ENCODE measurements at places on chromosomes 6 and 20. TPM values are rescaled to one million over a fixed set of nuclear protein-coding genes. Genes with fewer than 3 reads are reported as not detected.

GRCh38 chr20:62924442-62925075, 1.7 kb downstream of the DIDO1 start:
- peak; percentile 34 for DNase-seq

- no peak for DNase-seq
These were observed 13.1 kb downstream of the PRDM1 start for GRCh38 chr6:106099235-106099537.

DNA sequence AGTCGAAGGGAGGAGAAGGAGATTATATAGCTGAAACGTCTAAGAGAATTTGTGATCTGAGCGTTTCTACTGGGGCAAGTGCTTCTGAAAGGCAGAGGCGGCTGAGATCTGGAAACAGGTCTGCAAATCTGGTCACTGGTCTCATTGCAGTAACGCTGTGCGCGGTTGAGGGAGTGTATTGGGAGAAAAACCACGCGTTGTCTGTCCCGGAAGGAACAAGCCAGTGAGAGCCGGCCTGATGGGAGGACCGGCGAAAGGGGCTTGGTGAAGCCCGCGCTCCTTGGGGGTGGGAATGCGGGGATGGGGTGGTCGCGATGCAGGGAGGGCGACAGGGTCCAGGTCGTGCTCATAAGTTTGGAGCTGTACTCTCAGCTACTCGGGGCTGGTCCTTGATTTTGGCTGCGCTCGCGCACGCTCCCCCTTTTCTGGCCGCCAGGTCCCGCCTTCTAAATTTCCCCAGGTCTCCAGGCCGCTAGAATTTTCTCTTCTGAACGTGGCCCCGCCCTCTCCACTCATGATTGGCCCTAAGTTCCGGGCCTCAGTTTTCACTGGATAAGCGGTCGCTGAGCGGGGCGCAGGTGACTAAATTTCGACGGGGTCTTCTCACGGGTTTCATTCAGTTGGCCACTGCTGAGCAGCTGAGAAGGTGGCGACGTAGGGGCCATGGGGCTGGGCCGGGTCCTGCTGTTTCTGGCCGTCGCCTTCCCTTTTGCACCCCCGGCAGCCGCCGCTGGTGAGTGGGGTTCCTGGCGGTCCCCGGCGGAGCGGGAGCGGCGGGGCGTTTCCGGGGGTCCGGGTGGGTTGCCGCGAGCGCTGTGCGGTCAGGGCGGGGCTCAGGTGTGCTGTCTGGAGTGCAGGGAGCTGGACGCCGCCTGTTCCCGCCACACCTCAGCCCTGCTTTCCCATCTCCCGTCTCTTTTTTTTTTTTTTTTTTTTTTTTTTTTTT, at the start of gene MICB:
TSS of gene MICB (plus strand) at position 615 of the 946 bp plus-strand sequence. CDS start at position 664, 49 bp downstream.
- DNase-seq, result peak; percentile 68

- peak; percentile 95 for DNase-seq
These were observed 326.6 kb downstream of the COL12A1 start for GRCh38 chr6:74879234-74879633.

- DNase-seq, result peak; percentile 35
These were observed 34.9 kb upstream of the THBS2 start for GRCh38 chr6:169288591-169288990.

GRCh38 chr20:24968278-24968800, 19.3 kb downstream of the CST7 start:
- DNase-seq, result no peak

- no peak for DNase-seq
These were observed 15.8 kb downstream of the MAN1A1 start for GRCh38 chr6:119333707-119334295.

GRCh38 chr6:139877828-139878405, 503.5 kb upstream of the CITED2 start:
- DNase-seq, result no peak

DNA sequence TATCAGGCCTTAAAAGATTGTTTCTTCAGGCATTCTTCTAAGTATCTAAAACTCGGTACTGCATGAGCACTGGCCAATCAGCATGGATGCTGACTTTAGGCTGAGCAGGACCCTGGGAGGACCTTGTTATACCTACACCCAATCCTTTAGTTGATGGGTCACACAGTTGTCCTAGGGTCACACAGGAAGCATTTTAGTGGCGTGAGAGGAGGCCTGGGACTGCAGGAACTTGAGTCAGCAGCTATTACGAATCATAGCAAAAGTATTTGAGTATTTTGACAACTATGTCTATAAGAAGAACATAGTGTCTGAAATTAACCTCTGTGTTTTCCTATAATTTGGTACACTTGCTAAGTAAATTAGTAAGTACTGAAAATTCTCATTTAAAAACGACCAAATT, 741.4 kb downstream of the HACE1 start:
- DNase-seq, result no peak

DNA sequence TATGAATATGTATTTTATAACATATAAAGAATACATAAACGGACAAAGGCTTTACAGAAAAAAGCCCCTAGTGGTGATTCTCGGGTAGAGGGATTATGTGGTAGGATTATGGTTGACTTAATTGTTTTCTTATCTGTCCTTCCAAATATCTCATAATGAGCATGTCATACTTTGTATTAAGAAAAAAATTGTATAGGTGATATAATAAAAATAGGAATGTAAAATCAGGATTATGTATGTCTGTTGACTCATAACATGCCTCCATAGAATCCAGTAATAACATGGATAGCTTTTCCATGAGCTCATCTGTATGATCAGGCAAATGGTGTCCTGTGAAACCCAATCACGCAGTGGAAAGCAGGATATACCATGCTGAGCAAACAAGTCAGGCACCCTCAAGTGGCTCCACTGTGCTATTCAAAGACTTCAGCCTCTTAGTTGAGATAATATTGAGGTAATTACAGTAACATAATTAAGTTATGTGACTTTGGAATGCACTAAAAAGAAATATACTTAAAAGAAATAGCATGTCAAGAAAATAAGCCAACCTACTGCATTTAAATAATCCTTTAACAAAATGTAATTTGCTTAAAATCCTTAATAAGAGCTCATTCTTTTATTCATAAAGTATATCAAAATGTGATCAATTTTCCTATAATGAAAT, 39.6 kb upstream of the PRELID3B start:
- DNase-seq, result peak; percentile 84

DNA sequence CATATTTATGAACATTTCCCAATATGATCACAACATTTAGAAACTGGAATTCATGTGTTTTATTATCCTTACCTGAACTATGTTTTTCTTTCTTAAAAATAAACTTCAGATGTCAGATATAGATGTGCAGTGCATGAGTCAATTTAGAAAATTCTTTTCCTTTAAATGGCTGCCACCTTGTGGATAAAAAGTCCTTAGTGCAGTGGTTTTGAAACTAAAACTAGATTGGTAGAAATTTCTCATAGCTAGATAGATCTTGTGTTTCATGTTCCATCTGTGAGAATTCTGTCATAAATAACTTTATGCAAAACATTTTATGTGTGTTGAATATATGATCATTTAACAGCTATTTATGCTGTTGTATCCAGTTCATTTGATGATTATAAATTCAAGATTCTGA, 134.9 kb downstream of the KLHL32 start:
- peak; percentile 37 for DNase-seq

DNA sequence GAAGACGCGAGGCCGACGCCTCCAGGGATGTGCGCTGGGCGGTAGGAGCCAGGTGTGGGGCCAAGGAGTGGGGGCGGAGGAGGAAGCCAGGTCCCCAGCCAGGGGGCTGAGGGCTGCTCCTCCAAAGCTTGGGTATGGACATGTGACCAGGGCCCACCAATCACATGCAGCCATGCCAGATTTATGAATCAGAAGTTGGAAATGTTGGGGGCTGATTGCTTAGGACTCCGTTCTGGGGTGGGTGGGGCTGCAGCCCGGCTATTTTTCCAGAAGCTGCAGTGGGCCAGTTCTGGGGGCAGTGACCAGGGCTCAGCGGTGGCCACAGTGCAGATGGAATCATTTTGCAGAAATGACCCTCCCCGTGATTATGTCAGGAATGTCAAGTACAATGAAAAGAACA, 96.0 kb downstream of the CEBPB start:
- DNase-seq, result peak; percentile 88

GRCh38 chr6:142944124-142945048, 590 bp downstream of the HIVEP2 start:
- peak; percentile 90 for DNase-seq

DNA sequence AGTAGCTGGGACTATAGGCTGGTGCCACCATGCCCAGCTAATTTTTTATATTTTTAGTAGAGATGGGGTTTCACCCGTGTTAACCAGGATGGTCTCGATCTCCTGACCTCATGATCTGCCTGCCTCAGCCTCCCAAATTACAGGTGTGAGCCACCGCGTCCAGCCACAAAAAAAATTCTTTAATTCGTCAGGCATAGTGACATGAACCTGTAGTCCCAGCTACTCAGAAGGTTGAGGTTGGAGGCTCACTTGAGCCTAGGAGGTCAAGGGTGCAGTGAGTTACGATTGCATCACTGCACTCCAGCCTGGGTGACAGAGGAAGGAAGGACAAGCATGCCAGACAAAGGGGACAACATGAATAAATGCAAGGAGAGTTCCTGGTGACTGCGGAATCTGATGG, 19.5 kb upstream of the ASXL1 start:
- no peak for DNase-seq

DNA sequence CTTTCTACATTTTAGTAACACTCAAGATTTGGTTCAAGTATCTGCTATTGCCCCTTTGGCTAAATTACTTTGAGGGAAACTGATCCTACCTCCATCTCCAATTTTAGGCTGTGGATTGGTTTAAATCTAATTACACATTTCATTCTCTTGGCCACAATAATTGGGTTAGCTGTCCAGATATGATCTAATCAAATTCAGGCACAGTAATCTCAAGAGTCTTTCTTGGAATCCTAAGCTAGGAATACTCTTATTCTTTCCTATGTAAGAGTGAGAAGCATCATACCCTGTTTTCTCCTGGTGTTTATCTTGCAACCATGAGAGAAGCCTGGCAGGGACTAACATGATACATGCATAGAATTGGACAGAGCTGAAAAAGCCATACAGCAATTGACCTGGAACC, 300.4 kb upstream of the MARCKS start:
- no peak for DNase-seq

- DNase-seq, result no peak
These were observed 501.0 kb upstream of the MARCKS start for GRCh38 chr6:113356139-113356538.

DNA sequence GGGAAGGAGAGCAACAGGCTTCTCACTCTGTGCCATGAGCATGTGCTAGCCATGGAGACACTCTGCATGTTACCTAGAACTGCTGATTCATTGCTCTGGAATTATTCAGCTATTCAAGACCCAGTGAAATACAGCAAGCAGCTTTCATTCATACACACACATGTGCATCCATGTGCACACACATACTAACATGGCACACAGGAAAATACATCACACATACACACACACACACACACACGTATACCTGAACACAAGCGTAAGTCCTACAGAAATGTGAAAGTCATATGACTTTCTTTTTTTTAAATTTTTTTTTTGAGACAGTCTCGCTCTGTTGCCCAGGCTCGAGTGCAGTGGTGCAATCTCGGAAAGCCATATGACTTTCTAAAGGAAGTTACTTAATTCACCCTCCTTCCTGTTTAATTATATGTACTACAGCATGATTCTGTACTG, 108.2 kb upstream of the NFATC2 start:
- DNase-seq, result peak; percentile 78

GRCh38 chr6:14354919-14355572, 237.5 kb downstream of the CD83 start:
- DNase-seq, result peak; percentile 88

DNA sequence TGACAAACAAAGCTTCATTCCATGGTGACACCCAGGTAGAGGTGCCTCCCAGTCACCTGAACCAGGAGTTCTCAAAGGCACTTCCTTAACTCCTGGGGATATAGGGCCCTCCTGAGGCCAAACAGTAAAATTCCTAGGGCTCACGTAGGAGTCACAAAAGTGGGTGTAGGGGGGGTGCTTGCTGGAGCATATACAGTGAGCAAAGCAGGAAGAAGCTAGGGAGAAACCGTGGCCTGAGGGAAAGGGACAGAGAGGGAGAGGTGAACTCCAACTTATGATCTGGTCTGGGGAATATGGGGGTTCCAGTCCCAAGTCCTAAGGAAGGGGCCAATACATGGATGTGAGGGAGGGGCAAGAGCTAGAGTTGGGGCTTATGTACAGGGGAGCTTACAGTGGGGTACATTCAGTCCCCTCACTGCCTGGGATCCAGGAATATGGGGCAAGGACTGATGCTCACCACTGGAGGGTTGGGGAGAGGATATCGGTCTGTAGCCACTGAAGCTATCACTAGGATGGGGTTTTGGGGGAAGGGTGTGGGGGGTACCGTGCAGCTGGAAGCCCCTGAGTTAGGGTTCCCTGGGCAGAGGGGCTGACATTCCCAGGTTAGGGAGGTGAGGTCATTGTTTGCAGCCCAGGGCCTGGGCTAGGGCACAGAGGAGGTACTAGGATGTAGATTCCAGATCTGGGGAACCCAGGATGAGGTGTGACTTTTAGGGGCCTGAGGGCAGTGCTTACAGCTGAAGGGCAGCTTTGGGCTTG, 950 bp downstream of the PEDS1 start:
- DNase-seq, result no peak

DNA sequence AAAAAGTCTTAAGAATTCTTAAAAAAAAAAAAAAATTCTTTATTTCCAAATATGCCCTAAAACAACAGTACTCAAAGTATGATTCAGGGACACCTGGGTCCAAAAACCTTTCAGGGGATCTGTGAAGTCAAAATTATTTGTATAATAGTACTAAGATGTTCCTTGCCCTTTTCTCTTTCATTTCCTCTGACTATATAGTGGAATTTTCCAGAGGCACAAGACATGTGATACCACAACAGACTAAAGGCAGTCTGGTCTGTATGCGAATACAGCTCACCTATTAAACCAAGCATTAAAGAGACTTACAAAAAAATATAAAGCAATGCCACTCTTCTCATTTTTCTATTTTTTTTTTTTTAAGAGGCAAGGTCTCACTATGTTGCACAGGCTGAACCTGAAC, 15.4 kb downstream of the NOL7 start:
- no peak for DNase-seq

Gene POM121L2
- not detected for total RNA-seq

Gene CST5
- not detected for total RNA-seq

Gene PGC
- total RNA-seq, result not detected

Gene MDC1
- 3.6 TPM for total RNA-seq

Gene TRIM31
- not detected for total RNA-seq

Gene SLC13A3
- 2.5 TPM for total RNA-seq

Gene C6orf52
- total RNA-seq, result not detected

Gene SNAP91
- total RNA-seq, result not detected

Gene TP53RK
- total RNA-seq, result 10.6 TPM

Gene PCIF1
- total RNA-seq, result 6.1 TPM
